Amniotic epithelial cell (primary cell): ENCODE measurements at places on chromosomes 3 and 15.

GRCh38 chr15:100671858-100672543, 69.6 kb downstream of the ASB7 start:
- DNase-seq = peak; percentile 61

GRCh38 chr15:42558739-42559138, 10.1 kb downstream of the HAUS2 start:
- no peak for DNase-seq

DNA sequence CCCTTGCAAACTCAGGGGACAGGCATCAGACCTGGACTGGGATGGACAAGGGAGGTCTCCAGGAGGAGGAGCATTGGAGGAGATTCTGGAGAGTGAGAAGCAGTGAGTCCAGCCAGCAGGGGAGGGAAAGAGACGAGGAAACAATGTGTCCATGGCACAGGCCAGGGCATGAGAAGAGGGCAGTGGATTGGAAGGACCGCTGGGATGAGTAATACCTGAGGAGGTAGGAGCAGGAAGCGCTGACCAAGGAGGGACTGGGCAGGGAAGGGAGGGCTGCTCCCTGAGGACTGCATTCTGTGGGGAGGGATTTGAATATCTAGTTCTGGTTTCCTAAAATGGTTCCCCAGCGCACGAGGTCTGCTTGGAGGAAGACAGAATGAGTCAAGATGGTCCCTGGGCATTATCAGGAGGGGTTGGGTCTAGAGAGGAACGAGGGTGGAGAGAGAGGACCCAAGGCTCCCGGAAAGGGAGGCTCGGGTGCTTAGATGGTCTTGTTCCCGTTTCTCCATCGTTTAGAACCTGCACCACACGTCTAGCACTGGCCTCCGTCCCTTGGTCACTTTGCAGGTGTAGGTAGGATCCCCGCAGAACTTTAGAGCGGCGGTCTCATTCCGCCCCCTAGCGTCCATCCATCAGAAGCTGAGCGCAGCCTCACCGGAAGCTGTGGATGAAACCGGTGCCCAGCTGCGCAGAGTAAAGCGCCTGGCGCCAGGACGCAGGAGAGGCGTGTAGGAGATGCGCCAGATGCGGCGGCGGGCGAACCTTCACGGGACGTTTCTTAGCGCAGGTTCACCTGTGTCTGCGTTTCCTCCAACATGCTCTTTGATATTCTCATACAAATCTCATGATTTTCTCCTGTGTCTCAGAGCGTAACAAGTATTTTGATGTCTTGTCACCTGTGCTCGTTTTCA, 190.7 kb upstream of the NDN start:
- no peak for DNase-seq

- DNase-seq = no peak
Measured at GRCh38 chr15:72058585-72058984, 59.4 kb downstream of the MYO9A start.

DNA sequence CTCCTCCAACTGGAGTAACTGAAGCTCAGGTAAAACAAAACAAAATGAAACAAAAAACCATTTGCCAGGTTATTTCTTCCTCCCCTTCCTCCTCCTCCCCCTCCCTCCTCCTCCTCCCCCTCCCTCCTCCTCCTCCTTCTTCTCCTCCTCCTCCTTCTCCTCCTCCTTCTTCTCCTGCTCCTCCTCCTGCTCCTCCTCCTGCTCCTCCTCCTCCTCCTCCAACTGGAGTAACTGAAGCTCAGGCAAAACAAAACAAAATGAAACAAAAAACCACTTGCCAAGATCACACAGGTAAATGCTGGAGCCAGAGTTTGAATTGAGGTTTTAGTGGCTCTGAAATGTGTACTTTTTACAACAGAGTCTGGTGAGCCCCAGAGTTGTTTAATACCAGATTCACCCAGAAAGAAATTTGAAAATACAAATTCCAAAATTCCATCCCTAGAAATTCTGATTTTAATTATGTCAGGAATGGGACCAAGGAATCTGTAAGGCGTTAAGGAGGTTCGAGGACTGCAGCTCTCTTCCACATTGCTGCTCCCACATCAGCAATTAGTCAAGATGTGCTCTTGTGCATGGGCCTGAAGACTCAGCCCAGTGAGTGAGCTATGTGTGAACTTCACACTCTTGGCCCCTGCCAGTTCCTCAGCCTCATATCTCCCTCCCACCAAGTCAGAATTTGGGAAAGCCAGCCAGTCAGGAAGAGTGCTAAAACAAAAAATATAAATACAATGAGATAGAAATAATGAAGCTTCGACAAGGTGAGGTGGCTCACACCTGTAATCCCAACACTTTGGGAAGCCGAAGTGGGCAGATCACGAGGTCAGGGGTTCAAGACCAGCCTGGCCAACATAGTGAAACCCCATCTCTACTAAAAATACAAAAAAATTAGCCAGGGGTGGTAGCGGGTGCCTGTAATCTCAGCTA, 31.6 kb upstream of the ZNF770 start:
- DNase-seq = peak; percentile 65

GRCh38 chr15:81336568-81336967, 12.6 kb upstream of the STARD5 start:
- peak; percentile 61 for DNase-seq

GRCh38 chr15:52414936-52415335, 113.7 kb downstream of the MYO5A start:
- no peak for DNase-seq

DNA sequence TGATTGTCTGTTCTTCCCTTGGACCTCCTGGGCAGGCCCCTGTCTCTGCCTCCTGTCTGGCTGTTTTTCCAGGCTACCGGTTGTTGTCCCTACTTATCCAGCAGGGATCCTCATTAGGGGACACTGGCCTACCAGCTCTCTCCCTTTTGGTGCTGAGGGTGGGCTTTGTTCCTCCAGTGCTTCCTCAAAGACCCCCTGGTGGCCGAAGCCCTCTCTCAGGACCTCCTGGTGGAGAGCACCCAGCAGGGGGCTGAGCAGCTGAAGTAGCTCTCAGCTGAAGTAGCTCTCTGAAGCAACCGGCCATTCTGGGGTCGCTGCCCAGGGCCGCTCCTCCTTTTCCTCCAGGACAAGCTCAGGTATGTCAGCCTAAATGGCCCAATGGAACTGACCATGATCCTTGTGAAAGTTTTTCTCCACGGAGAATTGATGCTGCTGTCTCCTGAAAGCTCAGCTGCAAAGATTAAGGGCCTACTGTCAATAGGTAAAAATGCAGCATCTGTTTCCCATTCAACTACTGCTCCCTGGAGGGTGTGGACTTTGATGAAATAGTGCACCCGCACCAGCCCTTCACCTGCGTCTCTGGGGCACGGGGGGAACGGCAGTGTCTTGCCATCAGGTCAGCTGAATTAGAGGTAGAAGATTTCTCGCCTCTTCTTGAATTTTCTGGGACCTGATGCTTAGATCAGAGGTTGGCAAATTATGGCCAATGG, 27.6 kb downstream of the ARNT2 start:
- no peak for DNase-seq

GRCh38 chr15:26805470-26805869, 32.6 kb upstream of the GABRB3 start:
- no peak for DNase-seq

GRCh38 chr3:57131210-57131588, 34.0 kb downstream of the IL17RD start:
- no peak for DNase-seq

DNA sequence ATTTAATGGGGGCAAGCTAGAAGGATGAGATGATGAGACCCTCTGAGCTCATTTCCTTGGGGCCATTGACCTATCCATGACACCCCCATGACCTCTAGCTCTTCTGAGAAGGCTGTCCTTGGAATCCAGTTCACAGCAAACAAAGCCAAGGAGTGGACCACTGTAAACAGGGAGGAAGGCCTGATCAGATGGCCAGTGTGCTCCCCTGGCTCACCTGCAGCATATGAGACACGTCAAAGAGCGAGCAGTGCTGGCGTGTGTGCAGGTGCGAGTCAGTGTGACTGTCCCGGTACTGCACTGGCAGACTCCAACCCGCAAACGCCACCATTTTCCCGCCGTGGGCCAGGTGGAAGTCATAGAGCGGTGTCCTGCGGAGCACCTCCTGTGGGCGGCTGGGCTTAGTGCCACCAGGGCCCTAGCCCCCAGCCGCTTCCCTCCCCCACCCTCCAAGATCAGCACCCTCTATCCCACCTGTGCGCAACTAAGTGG, 339 bp downstream of the AMT start:
- DNase-seq = no peak

- DNase-seq = no peak
Measured at GRCh38 chr3:58037141-58037910, 29.1 kb downstream of the FLNB start.

DNA sequence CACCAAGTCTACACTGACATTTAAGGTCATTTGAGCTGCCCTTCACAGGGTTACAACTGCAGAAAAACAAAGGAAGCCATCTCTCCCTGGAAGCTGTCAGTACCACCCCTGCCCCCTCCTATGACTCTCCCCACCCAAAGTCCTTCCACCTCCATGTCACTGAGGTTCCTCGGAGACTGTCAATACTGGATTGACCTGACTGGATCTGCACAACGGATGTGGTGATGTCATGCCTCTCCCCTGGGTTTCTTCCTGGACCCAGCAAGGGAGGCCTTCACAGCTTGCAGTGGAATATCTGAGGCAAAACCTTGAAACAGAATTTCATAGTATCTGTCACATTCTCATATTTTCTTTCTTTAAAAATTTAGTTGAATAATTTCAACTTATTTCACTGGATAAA, 153.5 kb downstream of the CLSTN2 start:
- DNase-seq = no peak

DNA sequence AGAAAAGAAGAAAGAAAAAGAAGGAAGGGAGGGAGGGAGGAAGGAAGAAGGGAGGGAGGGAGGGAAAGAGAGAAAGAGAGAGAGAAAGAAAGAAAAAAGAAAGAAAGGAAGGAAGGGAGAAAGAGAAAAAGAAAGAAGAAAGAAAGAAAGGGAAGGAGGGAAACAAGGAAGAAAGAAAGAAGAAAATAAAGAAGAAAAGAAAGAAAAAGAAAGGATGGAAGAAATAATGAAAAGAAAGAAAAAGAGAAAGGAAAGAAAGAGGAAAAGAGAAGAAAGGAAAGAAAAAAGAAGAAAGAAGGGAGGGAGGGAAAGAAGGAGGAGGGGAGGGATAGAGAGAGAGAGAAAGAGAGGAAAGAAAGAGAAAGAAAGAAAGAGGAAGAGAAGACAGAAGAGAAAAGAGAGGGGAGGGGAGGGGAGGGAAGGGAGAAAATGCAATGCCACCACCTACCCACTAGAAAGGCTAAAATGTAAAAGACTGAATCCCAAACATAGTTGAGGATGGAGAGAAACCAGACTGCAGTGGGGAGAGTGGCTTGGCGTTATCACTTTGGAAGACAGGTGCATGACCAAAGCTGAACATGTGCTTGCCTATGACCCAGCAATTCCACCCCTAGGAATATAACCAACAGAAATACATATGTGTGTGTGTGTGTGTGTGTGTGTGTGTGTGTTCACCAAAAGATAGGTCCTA, 66.9 kb upstream of the KLF13 start:
- DNase-seq = no peak

DNA sequence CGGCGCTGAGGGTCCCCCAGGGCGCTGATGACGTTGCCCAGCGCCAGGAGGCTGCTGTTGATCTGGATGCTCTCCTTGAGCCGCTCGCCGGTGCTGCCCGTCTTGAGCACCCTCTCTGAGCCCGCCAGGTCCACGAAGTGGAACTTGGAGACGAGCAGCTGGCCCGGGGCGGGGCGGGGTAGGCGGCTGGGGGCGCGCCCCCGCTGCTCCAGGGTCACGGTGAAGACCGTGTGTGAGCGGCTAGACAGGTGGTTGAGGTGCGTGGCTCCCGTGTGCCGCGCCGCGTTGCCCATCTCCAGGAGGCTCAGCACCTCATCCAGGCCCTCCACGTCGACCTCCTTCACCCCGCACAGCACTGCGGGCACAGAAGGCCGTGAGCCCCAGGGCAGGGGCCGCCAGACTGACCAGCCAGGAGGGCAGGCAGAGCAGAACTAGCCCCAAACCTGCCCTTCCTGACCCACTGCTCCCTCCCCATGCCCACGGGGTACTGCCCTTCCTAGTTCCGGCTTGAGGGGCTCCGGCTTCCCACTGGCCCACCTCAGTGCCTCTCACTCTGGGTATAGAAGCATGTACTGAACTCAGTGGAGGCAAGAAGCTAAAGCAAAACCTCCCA, 6.1 kb downstream of the KIF7 start:
- DNase-seq = no peak

- DNase-seq = no peak
Measured at GRCh38 chr3:42693530-42693930, 8.2 kb downstream of the KLHL40 start.

DNA sequence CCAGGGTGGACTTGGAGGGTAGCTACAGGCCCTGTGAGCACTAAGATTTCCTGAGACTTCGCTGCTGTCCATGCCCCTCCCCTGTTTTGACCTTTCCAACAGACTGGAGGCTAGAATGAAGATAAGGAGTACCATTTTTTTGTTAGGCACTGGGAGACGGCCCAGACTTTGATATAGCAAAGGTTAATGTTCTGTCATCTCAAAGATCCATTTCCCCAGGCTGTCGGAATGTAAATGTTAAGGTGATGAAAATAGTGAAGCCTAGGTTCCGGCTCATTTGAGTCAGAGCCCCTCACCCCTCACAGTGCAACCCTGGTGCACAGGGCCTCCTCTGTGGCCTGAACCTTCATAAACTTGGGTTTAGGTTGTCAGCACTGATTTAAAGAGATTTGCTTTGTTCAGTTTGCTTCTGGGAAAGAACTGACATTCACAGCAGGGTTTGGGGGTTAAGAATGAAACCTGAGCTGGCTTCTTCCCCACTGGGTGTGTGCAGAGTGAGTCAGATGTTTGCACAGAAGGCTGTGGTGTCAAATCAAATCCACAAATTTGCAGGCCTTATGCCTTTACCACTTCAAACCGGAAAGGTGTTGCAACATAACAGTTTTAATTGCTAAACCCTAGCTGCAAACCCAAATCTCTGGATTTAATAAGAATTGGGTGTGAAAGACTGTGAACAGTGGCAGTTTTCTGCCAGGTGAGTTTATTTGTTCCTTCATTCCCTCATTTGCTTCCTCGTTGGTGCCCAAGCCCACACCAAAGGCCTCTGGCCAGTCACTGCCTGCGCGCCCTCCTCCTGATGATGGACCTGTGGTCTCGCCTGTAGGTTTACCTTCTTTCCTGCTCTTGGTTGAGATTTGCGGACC, 20.6 kb upstream of the KCTD6 start:
- peak; percentile 92 for DNase-seq

- peak; percentile 67 for DNase-seq
Measured at GRCh38 chr3:69181592-69182211, 59.3 kb upstream of the LMOD3 start.

GRCh38 chr15:57045741-57046382, 127.4 kb downstream of the TCF12 start:
- no peak for DNase-seq

DNA sequence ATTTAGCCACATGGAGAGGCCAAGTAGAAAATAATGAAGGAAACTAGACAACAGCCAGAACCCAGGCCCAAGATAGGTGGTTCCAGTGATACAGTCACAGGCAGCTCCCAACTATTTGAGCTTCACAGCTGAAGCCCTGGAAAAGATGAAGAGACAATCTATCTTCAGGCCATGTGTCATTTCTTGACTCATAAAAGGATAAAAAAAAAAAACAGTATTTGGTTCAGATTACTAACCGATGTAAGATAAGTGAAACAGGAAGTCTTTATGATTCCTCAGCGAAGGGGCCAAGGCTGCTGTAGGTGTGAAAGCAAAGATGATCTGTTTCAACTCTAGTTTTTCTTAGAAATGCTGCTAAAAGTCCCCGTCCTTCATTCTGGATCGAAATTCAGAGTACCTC, 394.6 kb downstream of the ZNF385D start:
- DNase-seq = no peak

- no peak for DNase-seq
Measured at GRCh38 chr3:5540532-5540931, 353.0 kb downstream of the EDEM1 start.

- no peak for DNase-seq
Measured at GRCh38 chr15:82056958-82057823, 11.4 kb upstream of the MEX3B start.

GRCh38 chr15:90097475-90097874, 4.8 kb downstream of the IDH2 start:
- no peak for DNase-seq
